ENCODE measurements at places on chromosomes 2 and 18.

DNA sequence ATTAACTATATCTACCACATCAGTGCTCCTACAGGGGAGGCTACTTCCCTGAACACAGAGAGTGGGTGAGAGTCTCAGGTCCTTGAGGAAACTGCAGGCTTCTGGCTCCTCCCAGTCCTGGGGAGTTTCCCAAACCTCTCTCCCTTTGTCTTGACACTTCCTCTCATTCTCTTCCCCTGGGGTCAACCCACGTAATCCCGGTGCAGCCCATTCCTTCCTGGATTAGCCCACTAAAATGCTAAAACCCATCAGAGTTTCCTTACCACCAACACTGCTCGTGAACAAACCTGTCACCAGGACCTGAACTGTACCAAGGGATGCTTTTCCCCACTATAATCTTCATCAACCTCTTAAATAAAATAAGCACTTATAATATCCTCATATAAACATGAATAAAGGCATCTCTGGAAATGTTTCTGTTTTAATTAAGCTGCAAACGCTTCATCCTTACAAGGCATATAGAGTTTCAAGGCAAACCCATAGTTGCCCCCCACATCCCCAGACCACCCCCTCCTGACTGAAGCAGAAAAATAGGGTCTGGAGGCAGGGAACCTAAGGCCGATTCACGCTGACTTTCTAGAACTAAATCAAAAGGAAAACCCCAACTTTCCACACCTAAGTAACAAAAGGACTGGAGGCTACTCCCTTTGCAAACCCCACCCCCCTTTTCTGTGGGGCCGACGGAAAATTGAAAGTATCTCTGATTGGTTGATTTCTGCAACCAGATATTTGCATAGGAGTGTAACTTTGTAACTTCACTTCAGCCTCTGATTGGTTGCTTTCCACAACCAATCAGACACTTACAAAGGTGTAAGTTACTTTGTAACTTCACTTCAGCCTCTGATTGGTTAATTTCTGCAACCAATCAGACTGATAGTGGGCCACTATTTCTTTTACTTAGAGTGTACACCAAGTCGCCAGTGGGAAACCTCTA is 19.0 kb downstream of the TMSB10 start:
- DNase-seq: no peak

GRCh38 chr2:1849450-1849849 is 105.1 kb upstream of the PXDN start:
- no peak for DNase-seq

DNA sequence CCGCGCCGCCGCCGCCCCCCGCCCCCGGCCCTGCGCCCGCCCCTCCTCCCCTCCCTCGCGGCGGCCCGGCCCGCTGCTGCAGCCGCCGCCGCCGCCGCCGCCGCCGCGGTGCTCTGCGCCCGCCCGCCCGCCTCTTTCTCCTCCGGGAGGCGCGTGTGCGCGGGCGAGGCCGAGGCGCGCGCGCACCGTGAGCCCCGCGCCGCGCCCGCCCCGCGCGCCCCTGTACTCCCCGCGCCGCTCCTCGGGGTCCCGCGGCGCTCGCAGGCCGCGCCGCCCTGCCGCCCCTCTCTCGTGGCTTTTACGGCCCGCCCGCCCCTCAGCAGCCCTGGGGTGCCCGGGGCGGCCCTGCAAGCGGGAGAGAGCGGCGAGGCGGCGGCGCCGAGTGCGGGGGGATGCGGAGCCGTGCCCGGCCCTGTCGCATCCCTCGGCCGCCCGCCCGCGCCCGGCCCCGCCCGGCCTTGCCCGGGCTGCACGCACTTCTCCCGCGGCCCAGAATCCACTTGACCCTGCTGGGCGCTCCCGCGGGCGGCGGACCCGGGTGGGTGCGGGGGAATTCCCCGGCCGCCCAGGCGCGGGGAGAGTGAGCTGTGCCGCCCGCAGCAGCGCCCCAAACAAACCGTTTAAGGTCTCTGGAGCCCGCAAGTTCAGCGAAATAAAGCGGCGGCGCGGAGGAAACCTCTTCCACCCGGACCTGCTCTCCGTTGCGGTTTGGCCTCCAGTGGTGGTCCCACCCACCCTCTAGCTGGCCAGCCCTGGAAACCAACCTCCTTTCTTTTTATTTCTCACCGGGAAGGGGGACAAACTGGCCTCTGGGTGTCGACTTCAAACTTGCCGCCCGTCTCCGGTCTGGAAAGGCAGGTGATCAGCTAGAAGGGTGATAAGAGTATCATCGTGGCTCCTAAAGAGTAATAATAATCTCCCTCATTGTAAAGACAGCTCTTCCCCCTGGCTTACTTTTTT is 37.4 kb downstream of the AFF3 start:
- no peak for DNase-seq

GRCh38 chr2:54657664-54658083 is 65.8 kb upstream of the EML6 start:
- DNase-seq: no peak
